ENCODE measurements at places on chromosomes 4 and X. TPM values are rescaled to one million over a fixed set of nuclear protein-coding genes. Genes with fewer than 3 reads are reported as not detected.

DNA sequence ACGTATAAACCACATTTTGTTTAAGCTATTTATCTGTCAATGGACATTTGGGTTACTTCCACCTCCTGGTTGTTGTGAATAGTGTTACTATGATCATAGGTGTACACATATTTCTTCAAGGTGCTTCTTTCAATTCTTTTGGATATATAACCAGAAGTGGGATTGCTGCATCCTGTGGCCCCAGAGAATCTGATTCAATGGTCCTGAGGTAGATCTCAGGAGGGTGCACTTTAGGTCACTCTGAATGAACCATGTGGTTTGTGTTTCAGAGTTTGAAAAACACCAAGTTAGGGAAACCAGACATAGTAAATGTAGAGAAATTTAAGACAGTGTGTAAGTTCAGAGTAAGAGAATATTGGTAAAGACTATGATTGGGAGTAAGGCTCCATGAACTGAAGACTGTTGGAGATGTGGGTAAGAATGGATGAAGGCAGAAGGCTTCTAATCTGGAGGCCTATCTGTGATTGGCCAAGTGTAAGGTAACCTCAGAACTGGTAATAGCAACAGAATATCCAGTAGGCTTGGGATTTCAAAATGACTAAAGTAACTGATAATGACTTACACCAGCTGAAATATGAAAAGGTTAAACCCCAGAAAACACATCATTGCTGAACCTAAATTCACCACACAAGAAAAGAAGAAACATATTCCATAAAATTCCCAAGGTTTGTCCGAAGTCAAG is 236.9 kb downstream of the CAMK2D start:
- H3K4me3 ChIP-seq = no peak overlapping the region
- H3K27me3 ChIP-seq = no peaks in the 10 kb centered on the region

Gene TASL
- not detected for total RNA-seq

DNA sequence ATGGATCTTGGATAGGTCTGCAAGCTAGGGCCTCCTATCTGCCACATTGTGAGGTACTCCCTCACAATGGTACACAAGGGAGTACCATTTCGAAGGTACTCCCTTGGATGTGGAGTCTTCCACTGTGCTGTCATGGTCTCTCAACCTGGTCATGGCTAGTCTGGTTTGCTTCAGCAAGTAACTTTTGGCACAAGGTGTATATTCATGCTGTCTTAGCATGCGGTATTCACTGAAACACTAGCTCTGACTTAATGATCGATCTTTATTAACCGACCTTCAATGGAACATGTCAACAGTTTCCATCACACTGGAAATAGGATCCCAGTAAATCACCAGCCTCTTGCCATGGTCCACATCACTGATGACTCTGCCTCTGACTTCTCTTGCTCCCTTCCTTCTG is 77.5 kb upstream of the HS3ST1 start:
- DNase-seq = no peak
- H3K27me3 ChIP-seq = no peaks in the 10 kb centered on the region
- H3K36me3 ChIP-seq = no peaks in the 10 kb centered on the region
- H3K4me3 ChIP-seq = no peak overlapping the region

Gene GYPE
- total RNA-seq = not detected

DNA sequence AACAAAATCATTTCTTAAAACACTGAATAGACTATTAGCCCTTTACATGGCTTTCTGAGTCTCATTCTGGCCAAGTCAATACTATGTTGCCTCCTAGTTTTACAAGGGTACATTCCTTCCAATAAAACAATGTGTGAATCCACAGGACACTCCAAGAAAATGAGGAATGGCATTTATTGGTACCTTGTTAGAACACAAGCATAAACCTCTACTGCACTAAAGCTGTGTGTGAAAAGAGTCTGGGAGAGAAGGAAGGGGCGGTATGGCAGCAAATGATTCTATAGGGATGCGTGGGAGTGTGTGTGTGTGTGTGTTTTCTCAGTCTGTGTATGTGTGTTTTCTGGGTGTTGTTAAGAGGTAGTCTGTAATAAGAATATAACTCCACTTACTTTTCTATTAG is 48.9 kb downstream of the CXCL1 start:
- no peaks in the 10 kb centered on the region for H3K36me3 ChIP-seq
- H3K4me3 ChIP-seq = no peak overlapping the region

GRCh38 chr4:109966891-109967481 is 54.3 kb downstream of the EGF start:
- H3K36me3 ChIP-seq = no peaks in the 10 kb centered on the region
- no peaks in the 10 kb centered on the region for H3K27me3 ChIP-seq

Gene MAGED4B
- 150 TPM for total RNA-seq

Measured in astrocyte (in vitro differentiated cells and primary cell).